ENCODE measurements at places on chromosomes 1 and 21. TPM values are rescaled to one million over a fixed set of nuclear protein-coding genes. Genes with fewer than 3 reads are reported as not detected.

Gene RWDD3
- 31.9 TPM for polyA plus RNA-seq

Gene AMY1C
- polyA plus RNA-seq: not detected

Gene LIN28A
- polyA plus RNA-seq: not detected

Gene CHI3L2
- 57.1 TPM for polyA plus RNA-seq

Gene PADI2
- 0.15 TPM for polyA plus RNA-seq

DNA sequence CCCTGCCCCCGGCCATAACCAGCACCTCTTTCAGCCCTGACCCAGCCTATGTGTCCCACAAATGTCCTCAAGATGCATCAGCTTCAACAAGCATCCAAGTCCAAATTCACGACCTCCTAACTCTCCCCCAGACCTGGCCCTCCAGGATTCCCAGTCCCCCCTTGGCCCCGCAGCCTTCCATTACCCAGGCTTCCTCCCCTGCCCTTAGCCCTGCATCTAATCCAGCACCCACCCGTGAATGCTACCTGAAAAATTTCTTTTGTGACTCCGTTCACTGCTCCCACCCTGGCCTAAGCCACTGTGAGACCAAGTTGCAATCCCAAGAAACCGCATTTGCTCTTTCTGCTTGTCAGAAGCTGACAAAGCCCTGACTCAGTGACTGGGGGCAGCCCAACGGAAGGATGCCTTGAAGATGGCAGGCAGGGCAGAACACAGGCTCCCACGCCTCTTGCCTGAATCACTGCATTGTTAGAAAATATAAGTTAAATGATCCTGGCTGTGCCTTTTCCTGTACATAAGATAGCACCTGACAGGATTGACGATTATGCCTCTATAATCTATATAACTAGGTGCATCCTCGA lies 939 bp upstream of the MFAP2 start:
- no peak for DNase-seq

DNA sequence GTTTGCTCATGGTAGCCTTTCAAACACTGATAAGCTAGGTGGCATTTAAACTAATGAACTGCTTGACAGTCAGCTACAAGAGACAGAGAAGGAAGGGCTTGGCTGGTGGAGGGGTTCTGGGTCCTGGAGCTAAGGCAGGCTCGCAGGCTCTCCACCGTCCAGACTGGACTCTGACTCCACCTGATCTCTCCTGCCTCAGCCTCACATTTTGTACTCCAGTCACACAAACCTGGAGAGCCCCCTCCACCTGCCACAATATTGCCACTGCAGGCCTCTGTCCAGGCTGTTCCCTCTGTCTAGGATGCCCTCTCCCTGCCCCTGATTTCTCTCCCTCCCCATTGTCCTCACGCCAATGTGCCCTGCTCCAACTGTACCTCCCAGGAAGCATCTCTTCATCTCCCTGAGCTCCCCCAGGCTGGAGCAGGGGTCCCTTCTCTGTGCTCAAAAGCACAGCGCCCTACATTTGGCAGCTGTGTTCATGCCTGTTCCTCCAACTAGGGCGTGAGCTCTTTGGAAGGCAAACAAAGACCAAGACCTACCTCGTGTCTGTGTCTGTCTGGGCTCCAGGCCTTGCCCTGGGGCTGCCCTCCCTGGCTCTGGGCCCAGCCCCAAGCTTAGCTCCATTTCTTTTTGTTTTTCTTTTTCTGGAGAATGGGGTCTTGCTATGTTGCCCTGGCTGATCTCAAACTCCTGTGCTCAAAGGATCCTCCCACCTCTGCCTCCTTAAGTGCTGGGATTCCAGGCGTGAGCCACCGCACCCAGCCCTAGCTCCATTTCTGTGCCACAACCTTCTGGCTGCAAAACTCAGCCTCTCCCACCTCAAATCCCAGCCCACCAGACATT lies 2.9 kb downstream of the TIE1 start:
- DNase-seq: no peak

GRCh38 chr1:32894019-32894600 lies 7.1 kb downstream of the TMEM54 start:
- DNase-seq: no peak

DNA sequence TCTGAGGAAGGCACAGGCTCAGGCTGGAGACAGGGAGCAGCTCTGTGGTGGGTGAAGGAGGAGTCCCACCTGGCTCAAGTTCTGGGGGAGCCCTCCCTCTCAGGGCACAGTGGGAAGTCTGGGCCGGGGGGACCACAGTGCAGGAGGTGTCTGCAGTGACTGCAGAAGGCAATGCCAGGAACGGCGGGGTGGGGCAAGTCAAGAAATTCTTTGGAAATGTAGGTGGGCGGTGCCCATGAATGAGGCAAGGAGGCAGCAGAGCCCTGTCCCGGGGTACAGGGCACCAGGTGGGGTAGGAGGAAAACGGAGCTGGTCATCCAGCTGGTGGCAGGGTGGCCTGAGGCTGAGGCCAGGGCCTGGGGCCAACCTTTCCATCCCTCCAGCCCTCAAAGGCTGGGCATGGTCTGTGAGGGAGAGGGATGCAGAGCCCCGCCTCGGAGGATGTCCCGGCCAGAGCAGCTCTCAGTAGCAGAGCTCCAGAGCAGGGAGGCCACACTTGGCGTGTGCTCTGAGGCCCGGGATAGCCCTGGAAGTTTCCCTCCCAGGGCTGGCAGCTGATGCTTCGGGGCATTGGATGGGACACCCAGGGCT lies 4.7 kb downstream of the TFF3 start:
- DNase-seq: no peak

GRCh38 chr1:223703668-223704013 lies 8.7 kb upstream of the CAPN2 start:
- no peak for DNase-seq
